ENCODE measurements at places on chromosomes 4 and X.

GRCh38 chrX:33138677-33139249 lies 72.6 kb downstream of the DMD start:
- no peak for DNase-seq

DNA sequence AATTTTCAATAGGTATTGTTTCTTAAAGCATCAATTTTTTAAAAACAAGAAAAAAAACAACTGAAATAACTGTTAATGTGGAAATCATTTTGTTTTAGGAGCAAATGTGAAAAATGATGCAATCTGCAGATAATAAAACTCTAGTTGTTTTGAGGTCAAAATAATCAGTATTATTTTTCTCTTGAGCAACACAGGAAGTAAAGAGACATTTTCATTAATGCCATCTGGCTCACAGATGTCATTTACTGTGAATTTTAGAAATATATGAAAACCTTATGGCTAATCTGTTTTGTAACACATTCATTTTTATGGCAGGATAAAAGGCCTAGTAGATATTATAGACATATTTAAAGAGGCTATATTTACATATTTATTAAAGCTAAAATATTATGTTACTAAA lies 141.6 kb downstream of the PCDH18 start:
- no peak for DNase-seq

GRCh38 chrX:1224954-1225353 lies 12.5 kb upstream of the CRLF2 start:
- DNase-seq, result no peak

DNA sequence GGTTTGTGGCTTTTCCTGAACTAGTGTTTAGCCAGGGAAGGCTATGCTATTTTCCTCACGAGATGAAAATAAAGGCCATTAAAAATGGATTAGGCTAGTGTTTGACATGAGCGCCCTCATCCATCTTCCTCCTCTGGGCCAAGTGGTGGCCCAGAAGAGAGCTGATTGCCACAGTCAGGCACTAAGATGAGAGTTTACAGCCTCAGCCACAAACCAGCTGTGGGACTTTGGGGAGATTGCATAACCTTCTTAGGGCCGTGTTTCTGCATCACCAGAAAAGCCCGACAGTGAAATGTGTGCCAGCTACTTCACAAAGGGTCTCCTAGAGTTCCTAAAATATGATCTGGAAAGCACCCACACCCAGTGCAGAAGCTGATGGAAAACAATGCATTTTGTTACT lies 42.3 kb upstream of the LNX1 start:
- no peak for DNase-seq

GRCh38 chr4:3501825-3502425 lies 30.3 kb downstream of the LRPAP1 start:
- DNase-seq, result no peak

DNA sequence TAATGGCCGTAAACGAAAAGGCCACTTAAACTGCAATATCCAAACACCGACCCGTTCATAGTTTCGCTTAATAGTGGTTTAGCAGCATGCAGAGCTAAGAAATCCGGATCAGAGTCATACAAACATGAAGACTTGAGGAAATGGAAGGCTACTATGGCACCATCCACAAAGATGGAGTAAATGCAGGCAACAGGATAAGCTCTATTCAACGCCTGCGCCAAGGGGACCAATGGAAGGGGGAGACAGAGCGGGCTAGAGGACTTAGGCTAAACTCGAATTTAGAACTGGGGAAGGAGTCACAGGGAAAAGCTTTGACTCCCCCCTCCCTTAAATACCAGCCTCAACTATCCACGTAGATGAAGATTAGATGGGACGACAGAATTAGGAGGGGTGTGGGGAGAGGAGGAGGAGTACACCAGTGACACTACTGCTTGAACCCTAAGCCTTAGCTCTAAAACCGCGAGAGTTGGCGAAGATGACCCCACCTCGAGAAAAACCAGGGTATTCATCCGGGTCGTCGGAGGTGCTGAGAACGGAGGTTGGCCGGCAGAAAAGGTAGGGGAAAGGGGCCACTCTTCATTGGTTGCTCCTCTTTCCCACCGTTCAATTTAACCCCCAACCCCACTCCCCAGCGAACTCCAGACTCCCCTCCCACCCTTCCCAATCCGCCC lies 3.5 kb downstream of the HUWE1 start:
- DNase-seq, result no peak

GRCh38 chr4:69497076-69497475 lies 1.4 kb upstream of the UGT2B4 start:
- no peak for DNase-seq

- no peak for DNase-seq
Observed at GRCh38 chr4:26375551-26375950, 54.7 kb downstream of the RBPJ start.

GRCh38 chr4:60452266-60452665 lies 747.9 kb upstream of the ADGRL3 start:
- no peak for DNase-seq

GRCh38 chr4:143473334-143474126 lies 40.0 kb upstream of the SMARCA5 start:
- no peak for DNase-seq

- no peak for DNase-seq
Observed at GRCh38 chr4:137300776-137301175, 231.5 kb downstream of the PCDH18 start.

- no peak for DNase-seq
Observed at GRCh38 chr4:2647403-2648158, 108.6 kb downstream of the TNIP2 start.

DNA sequence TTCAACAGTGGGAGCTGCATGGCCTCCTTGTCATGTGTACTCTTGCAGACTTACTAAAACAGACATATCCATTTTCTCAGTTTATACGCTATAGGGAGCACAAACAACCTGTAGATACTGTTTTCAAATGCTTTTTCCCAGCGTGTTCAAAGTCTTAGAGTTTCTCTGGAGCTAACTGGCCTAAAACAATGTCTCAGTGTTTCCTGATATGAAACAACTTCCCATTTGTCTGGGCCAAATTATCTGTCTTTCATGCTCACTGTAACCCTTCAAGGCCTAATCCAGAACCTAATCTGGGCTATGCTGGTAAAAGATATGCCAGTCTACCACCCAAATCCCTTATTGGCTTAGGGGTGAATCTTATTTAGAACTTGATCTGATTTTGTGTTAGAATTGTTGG lies 38.8 kb downstream of the RAB40A start:
- no peak for DNase-seq

DNA sequence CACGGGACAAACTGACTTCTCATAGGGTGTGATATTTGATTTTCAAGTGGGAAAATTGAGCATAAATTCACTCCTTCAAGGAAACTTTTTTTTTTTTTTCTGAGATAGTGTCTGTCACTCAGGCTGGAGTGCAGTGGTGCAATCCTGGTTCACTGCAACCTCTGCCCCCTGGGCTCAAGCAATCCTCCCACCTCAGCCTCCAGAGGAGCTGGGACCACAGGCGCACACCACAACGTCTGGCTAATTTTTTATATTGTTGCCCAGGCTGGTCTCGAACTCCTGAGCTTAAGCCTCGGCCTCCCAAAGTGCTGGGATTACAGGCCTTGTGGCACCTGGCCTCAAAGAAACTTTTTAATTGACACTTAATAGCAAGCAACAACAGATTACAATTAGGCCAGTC lies 13.8 kb downstream of the CLDN34 start:
- no peak for DNase-seq

GRCh38 chrX:132940727-132941327 lies 17.6 kb downstream of the HS6ST2 start:
- DNase-seq, result no peak

GRCh38 chrX:87846956-87847355 lies 329.4 kb downstream of the KLHL4 start:
- DNase-seq, result no peak

GRCh38 chrX:23061116-23061515 lies 61.4 kb downstream of the DDX53 start:
- DNase-seq, result no peak

DNA sequence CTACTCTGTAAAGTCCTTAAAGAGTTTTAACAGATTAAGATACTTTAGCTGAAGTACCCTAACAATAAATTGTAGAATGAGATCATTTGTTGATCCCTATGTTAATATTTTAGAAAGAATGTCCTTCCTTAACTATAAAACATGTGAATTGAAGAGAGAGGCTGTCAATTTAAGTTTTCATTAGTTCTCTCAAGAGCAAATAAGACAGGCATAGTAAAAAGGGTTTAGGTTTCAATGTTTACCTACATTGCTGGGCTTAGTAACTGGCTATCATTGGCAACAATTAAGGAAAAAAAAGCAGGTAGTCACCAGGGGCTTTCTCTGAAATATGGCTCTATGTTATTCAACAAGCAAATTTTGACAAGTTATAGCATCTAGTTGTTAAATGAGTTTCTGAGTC lies 91.5 kb downstream of the ATRX start:
- no peak for DNase-seq

DNA sequence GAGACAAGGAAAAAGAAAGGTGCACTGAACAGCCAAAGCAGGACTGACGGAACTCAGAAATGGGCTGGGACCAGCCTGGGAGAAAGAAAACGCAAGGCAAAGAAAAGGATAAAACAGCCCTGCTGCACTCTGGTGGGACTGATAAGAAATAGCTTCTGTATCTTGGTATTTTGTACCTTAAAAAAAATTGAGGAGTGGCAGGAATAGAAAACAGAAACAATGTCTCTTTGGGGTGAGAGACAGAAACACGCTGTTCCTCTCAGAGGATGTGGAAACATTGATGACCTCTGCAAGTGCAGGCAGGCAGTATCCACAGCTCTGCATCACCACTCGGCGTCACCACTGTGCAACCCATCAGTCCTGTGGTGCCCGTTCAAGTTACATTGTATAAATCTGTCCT lies 152.5 kb upstream of the SPRY1 start:
- no peak for DNase-seq

- DNase-seq, result no peak
Observed at GRCh38 chr4:125572601-125573000, 257.8 kb downstream of the FAT4 start.

DNA sequence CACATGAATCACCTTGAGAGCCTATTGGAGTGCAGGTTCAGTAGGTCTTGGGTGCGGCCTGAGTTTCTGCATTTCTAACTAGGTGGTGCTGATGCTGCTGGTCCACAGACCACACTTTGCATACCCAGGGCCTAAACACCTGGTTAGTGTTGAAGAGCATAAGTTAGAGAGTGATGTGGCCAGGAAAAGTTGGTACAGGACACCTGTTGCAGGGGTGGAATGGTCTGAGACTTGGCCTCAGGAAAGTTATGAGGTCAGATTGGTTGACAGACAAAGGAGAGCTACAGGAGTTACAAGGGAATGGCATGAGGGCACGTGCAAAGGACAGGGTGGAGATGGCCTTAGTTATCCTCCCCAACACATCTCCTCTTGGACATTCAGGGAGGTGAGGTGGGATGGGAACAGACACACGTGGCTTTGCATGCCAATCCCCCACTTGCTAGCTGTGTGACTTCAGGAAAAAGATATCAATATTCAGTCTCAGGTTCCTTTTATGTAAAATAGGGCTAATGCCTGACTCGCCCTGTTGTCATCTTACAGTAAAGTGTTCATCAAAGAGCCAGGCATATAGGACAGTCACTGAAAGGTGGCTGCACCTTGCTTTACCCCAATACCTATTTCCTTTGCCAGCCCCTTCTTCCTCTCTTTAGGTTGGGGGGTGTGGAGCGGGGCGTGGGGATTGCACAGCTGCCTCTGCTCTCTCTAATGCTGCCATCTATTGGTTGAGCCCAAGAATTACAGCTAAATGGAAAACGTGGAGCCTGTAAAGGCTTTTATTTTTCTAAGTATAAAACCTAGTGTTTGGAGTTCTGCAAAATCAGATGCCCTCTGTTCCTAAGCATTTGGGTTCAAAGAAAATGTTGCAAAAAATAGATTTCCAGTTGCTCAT lies 47.5 kb downstream of the ATG4A start:
- DNase-seq, result no peak

- DNase-seq, result no peak
Observed at GRCh38 chr4:137065311-137065710, 467.0 kb downstream of the PCDH18 start.

DNA sequence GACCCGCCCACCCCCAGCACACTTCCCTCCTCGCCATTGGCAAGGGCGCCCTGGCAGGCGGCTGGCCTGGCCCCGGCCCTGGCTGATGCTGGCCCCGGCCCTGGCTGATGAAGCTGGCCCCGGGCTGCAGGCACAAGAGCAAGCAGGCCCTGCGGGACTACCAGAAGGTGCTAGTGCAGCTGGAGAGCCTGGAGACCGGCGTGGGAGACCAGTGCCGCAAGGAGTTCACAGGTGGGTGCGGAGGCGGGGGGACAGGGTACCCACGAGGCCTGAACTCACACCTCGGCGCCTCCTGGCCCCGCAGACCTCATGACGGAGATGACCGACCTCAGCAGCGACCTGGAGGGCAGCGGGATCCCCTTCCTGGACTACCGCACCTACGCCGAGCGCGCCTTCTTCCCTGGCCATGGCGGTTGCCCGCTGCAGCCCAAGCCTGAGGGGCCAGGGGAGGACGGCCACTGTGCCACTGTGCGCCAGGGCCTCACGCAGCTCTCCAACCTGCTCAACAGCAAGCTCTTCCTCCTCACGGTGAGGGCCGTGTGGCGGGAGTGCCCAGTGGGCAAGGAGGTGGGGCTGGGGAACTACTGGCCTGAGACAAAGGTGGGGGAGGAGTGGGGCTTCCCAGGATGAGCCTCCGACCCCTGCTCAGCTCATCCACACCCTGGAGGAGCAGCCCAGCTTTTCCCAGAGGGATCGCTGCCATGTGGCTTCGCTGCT lies 6.1 kb upstream of the SRPK3 start:
- DNase-seq, result no peak

DNA sequence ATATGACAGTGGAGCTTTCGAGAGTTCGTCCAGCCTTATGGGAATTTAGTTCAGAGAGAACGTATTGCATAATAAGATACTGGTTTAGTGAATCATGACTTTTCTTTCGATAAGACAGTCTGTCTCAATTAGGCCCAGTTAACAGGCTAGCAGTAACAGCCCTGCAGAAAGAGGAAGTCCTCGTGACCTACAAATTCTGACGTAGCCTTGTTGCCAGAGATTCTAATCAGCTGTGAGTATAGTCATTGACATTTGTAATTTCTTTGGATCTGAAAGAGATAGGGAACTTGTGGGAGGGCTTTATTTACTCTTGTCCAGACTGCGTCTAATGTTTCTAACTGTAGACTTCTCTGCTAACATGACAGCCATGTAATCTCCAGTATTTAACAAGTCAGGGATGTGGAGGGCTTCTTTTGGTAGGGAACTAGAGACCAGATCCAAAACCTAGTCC lies 15.8 kb downstream of the ART3 start:
- DNase-seq, result no peak

GRCh38 chrX:41686788-41687187 lies 2.0 kb upstream of the GPR34 start:
- no peak for DNase-seq

- no peak for DNase-seq
Observed at GRCh38 chrX:66019974-66020373, 19.9 kb downstream of the VSIG4 start.
